ENCODE measurements at places on chromosomes 16 and 17.

DNA sequence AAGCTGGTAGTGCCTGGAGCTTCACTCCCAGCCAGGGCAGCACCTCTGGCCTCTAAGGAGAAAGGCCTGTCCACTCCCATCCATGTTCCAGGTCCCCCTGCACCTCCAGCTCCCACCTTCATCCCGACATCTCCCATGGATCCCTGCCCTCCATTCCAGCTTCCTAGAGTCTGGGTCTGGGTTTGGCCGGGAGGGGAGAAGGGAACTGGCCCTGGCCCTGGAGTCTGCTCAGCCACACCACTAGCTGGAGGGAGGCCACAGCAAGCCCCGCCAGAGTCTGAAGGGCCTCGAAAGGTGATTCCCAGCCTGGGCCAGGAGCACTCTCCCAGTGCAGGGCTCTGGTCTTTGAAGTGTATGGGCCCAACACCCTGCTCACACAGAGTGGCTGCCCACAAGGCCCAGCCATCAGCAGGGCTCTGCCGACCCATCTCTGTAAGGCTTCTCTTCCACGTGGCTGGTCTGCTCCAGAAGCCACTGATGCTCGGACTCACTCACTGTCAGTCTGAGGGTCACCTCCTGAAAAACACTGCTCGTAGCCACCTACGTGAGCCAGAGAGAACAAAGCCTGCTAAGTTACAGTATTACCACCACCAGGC, 4.7 kb downstream of the NAT9 start:
- no peak for DNase-seq

GRCh38 chr17:2087597-2088211, 32.8 kb downstream of the HIC1 start:
- DNase-seq, result no peak

DNA sequence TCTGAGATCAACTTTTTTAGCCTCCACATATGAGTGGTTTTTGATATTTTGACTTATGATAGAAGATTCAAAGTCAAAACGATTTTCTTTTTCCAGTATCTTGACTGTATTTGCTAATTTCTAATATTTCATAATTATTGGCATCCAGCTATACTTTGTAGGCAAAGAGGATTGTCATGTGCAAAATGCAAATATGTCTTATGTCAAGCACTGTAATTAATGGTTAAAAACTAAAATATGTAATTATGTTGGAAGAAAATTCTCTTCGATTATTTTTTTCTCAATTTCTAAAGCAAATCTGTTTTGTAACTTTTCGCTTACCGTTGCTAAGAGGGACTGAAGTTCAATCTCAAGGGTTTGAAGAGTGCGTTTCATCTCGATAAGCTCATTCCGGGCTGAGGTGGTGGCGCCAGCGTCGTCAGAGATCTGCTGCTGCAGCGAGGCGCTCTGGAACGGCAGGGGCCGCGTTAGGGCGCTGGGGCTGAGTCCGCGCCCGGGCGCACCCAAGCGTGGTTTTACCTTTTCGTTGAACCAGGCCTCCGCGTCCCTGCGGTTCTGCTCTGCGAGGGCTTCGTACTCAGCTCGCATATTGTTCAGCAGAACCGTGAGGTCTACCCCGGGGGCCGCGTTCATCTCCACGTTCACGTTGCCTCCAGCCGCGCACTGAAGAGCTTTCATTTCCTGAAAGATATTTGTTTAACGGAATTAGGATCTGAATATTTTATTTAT, 3.0 kb downstream of the KRT27 start:
- peak; percentile 2 for DNase-seq

DNA sequence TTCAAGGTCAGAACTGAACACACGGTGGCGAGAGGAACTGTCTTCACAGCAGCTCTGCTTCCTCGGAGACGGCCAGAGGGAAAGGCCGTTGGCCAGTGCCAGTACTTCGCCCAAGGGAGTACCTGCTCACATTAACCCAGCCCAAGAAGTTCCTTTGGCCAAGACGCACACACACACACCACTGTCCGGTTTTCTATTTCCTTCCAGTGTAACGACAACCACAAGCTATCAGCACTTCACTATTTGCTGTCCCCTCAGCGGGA, 744 bp upstream of the GGNBP2 start:
- DNase-seq, result peak; percentile 3

- no peak for DNase-seq
Measured at GRCh38 chr16:15773968-15774367, 82.9 kb downstream of the MYH11 start.

DNA sequence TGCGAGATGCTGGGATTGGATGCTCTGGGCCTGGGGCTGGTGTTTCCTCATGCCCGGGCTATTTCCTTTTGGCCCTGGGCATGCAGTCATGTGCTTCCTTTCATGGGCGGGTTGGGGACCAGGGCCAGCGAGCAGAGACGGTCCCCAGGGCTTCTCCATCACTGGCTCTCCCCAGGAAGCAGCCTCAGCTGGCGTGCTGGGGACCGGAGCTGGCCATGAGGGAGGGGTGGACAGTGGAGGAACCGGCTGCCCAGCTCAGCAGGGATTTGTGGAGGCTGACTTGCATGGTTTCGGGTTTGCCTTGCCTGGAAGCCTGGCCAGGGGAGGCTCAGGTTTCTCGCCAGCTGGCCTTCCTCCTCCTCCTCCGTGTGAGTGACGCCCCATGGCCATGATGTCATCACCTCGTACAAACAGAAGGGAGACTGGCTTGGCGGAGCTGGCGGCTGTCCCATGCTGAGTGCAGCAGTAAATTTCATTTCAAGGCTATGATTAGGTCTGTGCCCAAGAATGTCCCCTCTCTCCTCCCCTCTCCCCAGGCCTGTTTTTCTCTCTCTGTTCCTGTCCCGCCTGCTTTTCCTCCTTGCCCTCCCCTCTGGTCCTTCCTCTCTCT, 8.9 kb upstream of the TIMP2 start:
- DNase-seq, result no peak

DNA sequence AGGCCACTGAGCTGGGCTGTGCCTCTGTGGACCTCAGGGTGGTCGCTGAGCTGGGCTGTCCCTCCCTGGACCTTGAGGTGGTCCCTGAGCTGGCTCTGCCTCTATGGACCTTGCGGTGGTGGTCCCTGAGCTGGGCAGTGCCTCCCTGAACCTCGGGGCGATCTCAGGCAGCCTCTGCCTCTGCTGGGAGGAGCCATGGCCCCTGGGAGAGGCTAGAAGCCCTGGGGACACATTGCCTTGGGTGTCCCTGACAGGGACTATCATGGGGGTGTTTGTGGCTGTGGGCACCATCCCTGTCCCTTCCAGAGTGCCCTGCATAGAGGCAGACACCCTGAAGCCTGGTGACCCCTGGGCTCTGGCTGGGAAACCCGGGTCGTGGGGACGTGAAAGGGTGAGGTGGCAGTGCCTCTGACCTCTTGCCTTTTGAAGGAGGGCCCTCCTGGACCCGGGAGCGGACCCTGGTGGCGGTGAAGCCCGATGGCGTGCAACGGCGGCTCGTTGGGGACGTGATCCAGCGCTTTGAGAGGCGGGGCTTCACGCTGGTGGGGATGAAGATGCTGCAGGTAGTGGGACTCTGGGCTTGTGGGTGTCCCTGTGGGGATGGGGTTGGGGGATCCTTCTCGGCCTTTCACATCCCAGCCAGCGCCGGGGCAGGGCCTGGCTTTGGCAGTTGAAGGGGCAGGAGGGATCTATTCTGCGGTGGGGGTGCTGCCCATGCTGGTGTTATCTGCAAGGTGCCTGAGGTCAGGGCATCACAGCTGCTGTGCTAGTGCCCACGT, 1.8 kb downstream of the NME4 start:
- no peak for DNase-seq

DNA sequence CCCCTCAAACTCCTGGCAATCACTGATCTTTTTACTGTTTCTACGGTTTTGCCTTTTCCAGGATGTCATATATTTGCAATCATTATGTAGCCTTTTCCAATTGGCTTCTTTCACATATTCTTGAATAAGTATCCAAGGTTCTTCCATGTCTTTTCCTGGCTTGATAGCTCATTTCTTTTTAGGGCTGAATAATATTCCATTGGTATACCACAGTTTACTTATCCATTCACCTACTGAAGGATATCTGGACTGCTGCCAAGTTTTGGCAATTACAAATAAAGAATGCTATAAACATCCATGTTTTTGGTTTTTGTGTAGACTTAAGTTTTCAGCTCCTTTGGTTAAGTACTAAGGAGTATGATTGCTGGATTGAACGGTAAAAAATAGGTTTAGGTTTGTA, 16.0 kb downstream of the GPATCH8 start:
- DNase-seq, result no peak

GRCh38 chr16:8885674-8886592, 3.8 kb downstream of the LITAFD start:
- DNase-seq, result no peak

GRCh38 chr17:51674579-51675255, 414.4 kb downstream of the UTP18 start:
- DNase-seq, result no peak

GRCh38 chr16:50899951-50900350, 158.1 kb downstream of the CYLD start:
- no peak for DNase-seq

DNA sequence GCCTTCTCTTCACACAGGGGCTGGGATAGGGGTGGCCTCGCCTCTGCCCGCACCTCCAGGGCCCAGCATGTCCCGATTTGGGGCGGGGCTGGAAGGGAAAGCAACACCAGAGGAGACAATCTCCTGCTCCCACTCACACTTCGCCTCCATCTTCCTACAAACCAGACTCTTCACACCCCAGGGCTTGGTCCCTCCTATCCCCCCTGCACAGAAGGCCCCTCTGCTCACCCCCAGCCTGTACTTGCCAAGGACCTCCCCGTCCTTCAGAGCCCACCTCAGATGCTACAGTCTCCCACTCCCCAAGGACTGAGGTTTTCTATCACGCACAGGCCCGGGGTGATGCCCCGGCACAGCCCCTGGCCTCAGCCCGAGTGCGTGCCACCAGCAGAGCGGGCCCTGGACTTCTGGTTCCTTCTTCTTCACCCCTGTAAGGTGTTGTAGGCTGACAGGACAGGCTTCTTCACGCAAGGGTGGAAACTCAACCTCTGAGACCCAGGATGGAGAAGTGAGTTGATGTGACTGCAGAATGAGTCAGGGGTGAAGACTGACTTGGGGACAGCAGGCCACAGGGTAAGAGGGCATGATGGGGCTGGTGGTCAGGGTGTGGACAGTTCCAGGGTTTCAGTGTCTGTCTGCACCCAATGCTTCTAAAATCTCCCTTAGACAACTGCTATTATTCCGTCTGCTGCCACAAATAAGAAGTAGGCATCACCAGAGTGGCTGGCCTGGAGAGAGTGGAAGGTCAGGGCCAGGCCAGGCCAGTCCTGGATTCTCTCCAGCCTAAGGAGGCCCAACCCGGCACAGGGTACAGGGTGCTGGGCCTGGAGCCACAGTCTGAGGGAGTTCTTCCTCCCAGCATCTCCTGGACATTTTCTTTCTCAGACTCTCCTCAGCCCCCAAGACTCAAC, 2.5 kb downstream of the ITGAE start:
- no peak for DNase-seq

DNA sequence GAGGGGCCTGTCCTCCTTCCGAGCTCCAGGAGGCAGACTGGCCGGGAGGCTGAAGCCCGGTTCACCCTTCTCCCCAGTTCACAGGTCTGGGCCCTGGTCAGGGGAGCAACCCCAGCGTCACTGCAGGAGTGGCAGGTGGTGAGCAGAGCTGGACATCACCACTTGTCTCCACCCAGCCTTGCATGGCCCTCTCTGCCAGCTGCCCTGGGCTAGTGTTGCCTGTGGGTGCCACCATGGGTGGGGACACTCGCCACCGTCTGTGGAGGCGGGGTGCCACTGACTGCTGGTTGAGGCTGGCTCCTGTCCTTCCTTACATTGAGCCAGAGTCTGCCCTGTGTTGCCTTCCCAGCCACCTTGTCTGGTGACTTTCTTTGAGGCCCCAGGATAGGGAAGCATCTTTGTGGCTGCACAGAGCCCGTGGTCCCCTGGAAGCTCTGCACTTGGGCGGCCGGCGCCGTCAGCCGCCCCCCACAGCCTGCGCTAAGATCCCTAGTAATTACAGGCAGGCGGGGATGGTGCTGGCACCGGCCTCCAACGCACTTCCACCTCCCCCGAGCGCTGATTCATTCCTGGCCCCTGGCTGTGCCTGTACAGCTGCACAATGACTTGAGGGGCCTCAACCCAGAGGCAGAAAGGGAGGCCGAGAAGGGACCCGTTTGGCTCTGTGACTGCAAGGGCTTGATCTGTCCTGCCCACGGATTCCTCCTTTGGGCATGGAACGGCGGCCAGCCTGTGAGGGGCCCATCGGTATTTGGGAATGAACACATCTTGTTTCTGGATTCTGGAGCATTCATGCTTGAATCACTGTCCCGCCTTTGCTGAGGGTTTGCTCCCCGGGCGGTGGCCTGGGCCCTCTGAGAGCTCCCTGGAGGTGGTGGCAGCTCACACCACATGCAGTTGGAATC, 5.2 kb downstream of the BAIAP2 start:
- DNase-seq, result no peak

GRCh38 chr16:19680881-19681340, 37.1 kb downstream of the KNOP1 start:
- DNase-seq, result no peak

GRCh38 chr17:37608351-37609169, 658 bp downstream of the SYNRG start:
- DNase-seq, result no peak

DNA sequence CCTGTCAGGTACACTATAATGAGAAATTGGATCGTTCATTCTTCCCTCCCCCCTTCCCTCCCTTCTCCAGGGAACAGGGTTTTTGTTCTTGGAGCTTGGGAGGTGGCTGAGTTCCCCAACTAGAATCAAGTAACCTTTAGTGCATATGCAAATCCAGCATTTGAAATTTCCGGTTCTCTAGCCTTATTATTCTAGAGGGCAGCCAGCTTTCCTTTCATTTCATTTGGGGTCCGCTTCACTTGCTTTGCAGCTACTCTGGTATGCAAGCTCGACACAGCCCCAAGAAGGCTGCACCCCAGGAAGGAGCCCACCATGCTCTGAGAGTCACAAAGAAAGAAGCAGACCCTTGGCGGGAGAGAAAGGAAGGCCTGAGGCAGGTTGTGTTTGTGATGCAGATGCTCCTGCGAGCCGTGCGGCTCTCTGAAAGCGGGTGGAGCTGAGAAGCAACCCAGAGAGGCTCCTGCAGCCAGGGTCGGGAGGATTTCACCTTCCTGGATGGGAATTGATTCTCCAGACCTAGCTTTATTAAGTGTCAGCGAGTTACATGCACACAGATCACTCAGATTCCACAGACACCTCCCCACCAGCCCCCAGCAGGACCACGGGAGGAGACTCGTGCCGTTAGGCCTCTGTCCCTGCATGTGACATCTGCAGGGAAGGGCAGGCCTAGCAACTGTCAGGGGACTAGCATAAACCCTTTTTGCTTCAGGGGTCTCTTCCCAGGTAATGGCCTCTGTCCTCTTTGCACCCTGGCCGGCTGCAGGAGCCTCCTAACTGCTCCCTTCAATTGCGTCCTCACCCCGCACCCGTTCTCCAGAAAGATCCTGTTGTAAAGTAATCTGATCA, 34.5 kb downstream of the PMM2 start:
- DNase-seq, result no peak

GRCh38 chr17:17467720-17468119, 9.1 kb upstream of the MED9 start:
- no peak for DNase-seq

All from T follicular helper cell (primary cell).